ENCODE measurements at places on chromosomes 7 and 10.
A peak's percentile ranks its signal among the peaks of the same experiment; 100 is the strongest.

DNA sequence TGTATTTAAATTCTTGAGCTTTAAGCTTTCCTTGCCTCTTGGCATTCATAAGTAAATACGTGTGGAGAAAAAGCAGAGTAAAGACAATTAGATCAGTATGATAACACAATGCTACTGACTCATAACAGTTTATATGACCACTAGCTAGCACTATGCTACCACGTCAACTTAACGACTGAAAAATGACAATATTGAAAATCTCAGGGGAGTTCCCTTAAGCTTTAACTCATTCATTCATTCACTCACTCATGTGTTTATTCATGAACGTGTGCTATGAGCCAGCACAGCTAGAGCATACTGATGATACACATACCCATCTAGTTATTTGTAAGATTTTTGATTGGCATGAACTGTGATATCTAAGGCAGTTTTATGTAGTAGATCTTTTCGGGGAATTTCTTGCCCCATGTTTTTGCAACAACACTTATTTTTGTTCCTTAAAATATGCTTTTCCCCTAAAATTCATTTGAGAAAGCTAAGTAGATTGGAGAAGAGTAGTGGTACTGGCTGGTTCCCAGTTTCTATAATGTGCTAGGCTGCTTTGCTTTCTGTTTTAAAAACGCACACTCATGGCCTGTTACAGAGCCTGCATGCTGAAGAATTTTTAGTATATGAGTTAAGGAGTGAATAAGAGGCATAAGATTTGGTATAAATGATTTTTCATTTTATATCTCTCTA lies 57.4 kb upstream of the ACBD5 start:
- no peak for DNase-seq

- no peak for DNase-seq
Measured at GRCh38 chr7:75575488-75576121, 83.5 kb downstream of the SPDYE5 start.

- DNase-seq: no peak
Measured at GRCh38 chr10:131834152-131834810, 66.5 kb upstream of the PPP2R2D start.

DNA sequence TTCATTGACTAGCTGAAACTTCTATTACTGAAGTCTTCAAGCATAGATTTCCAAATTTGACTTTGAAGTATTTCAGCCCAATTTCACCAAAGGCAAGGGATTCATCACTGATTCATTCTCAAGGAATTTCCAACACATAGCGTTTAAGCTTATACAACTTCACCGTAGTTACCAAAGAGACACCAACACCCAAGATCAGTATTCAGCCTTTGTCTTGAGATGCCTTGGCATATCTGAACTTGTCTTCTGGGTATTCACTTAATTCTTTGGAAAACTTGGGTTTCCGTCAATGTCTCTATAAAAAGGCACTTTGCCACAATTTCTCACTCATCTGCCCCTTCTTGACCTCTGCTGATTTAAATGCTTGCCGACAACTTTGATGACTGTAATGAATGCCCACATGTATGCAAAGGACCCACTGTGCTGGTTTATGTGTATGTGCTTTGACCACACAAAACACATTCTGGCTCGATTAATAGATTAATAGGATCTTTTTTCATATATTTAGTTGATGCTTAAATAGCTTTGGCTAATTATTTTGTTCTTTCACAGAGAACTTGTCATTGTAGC lies 49.6 kb downstream of the TES start:
- DNase-seq: no peak

- no peak for DNase-seq
Measured at GRCh38 chr10:85224366-85224940, 896.1 kb downstream of the CCSER2 start.

GRCh38 chr10:8189458-8189857 lies 135.0 kb downstream of the GATA3 start:
- DNase-seq: no peak

GRCh38 chr7:106862317-106863089 lies 2.6 kb upstream of the PIK3CG start:
- DNase-seq: no peak

GRCh38 chr7:157651366-157652160 lies 314.8 kb downstream of the DNAJB6 start:
- DNase-seq: no peak

DNA sequence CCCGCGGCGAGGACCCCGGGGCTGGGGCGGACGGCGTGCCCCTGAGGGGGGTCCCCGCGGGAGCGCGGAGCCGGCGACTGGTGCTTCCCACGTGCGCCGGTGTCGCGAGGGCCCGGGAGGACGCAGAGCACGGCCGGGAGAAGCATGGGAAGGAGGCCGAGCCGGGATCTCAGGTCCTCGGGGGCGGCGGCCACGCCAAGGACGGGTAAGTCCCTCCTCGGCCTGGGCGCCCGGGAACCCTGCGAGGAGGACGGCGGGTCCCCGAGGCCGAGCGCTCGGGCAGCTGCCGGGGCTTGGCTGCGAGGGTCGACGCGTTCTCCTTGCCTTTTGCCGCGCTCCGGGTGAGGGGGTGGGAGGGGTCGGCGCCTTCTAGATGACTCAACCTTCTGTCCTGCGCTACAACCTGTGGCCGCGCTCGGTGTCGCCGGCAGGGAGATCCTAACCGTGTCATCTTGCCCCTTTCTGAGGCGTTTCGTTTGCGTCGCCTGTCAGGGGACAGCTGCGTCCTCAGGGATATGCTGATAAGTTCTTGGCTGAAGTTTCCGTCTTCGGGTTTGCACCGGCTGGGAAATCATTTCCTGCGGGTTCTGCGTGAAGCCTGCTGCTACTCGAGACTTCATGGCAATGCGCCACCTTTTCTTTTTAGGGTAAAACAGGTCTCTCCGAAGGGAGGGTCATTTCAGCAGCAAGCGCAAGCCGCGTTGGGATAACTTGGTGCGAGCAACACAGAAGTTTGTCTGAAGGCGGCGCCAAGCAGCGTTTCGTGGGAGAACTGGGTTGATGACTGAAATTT lies 529 bp downstream of the TASOR2 start:
- DNase-seq: peak; percentile 62

- DNase-seq: no peak
Measured at GRCh38 chr10:26460736-26461135, 22.6 kb downstream of the APBB1IP start.

- DNase-seq: no peak
Measured at GRCh38 chr10:14017467-14017866, 313.3 kb downstream of the FRMD4A start.

GRCh38 chr7:73366127-73366526 lies 38.2 kb downstream of the FKBP6 start:
- DNase-seq: no peak

- DNase-seq: no peak
Measured at GRCh38 chr7:121390617-121391016, 5.5 kb downstream of the FAM3C start.

GRCh38 chr10:96588616-96589419 lies 2.0 kb upstream of the TM9SF3 start:
- DNase-seq: no peak

DNA sequence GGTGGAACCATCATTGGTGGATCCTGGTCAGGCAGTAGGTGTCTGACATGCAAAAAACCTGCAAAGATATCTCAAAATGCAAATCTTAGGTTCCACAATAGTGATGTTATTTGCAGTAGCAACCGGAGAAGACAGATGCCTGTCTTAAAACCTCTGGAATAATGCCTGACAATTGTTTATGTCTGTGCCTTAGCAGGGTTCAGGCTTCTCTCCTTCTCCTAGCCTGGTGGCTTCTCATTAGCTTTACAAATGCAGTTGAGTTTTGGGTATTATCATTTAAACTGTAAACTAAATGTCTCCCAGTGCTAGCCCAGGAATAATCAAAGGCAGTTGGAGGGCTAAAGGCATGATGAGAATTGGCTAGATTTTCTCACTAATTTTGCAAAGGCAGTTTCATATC lies 146.3 kb upstream of the NRG3 start:
- no peak for DNase-seq

- DNase-seq: no peak
Measured at GRCh38 chr10:24416248-24416647, 207.3 kb downstream of the KIAA1217 start.

DNA sequence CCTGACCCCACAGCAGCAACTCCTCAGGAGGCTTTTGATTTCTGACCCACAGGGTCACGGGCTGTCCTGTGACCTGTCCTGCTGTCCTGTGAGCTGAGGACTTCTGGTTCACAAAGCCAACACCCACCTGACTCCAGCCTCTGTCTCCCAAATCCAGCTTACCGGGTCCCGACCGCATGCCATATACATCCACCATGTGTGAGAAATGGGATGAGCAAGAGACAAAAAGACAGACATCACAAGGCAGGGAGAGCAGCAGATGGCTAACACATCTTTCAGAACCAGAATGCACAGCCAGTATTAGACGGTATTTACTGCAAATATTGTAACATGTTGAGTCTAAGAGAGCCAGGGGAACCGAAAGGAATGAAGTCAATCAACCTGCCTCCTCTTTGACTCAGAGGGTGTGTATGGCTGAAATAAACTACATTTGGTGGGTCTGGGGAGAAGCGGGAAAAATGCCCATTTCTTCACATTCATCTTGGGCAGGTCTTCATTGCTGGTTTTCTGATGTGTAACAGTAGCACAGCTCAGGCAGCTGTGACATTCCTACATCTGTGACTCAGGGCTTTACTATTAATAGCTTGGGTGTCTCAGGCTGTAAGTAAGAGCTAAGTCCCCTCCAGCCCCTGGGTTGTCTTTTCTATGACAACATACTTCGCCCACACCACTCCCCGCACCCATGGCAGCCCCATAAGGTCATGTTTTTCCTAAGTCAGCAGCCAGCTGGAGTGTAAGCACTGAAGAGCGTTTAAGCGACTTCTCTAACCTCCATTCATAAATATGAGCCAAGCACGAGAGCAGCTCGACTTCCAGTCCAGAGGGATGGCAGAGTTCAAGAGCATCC lies 25.0 kb downstream of the ABLIM1 start:
- no peak for DNase-seq

DNA sequence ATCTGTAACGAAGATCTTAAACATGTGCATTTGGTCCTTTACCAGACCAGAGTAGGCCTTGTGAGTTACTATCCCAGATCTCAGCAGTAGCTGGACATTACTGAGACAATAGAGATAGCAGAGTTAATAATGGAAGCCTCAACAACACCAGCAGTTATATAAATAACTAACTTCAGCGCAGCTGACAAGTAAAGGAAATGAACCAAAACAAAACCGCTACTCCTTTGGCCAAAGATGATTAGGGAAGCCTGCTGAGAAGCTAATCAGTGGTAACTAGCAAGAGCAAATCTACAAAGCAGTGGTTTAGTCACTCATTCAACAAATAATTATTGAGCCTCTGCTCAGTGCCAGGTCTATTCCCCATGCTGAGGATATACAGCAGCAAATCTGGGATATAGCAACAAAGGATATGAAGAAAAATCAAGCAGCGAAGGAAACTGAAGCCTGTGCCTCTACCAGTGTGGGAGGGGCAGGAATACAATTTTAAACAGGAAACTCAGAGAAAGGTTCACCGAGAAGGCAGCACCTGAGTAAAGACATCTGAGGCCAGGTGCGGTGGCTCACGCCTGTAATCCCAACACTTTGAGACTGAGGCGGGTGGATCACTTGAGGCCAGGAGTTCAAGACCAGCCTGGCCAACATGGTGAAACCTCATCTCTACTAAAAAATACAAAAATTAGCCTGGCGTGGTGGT lies 103.6 kb downstream of the ELMO1 start:
- DNase-seq: no peak

DNA sequence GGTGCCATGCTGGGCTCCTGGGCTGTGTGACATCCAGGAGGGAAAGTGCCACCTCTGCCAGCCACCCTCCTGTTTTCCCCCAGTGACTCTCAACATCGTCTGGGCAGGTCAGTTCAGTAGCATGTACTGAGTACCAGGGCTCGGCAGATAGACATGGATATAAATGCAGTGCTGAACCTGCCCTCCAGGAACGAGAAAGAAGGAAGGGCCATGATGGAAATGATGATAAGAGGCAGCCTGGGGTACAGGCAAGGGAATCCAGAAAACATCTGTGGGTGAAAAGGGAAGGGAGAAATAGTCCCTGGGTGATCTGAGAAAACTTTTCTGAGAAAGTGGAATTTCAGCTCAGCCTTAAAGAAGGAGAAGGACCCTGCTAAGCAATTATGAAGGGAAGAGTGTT lies 12.1 kb downstream of the CNNM1 start:
- no peak for DNase-seq

GRCh38 chr10:104472505-104472904 lies 118.9 kb downstream of the CFAP58 start:
- DNase-seq: no peak

DNA sequence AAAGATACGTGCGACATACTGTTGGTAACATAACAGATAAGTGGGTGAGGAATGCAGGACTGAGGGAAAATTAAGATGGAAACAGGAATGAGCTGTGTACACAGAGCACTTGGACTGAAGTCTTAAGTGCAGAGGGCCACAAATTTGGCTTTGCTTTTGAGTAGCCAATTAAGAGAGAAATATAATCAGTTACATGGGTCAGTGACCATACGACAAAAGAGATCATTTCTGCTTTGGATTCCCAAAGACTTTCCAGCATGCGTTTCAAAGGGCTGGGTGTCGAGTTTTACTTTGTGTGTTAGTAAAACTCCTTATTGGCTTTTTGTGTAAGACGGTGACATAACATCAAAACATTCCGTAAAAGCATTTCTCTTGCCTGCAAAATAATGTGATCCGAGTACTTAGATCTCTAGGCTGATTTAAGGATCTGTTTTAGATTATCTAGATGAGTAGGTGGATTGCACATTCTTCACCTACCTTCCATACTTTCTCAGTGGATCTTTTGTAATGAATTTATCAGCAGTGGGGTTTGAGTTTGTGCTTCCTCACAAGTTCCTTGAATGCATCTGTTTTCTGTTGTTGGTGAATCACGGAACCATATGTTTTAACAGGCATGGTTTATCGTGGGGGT lies 7.5 kb downstream of the RABGEF1 start:
- DNase-seq: no peak

DNA sequence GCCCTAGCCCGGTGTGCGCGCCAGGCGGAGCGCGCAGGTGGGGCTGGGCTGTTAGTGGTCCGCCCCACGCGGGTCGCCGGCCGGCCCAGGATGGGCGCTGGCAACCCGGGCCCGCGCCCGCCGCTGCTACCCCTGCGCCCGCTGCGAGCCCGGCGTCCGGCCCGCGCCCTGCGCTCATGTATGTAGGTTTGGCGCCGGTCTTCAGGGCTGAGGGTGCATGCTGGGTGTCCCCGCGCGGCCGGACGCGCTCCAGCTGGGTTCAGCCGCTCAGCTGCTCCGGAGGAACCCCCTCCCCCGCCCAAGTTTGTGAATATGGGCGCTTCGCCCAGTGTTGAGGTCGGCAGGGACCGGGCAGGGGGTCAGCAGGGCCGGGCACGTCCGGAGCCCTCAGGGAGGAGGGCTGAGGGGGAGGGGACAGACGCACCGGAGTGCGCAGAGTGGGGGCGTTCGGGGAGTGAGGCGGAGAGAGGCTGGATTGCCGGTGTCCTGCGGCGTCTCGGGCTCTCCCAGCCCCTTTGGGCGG lies 559 bp downstream of the VWC2 start:
- no peak for DNase-seq
